ENCODE measurements at places on chromosomes 13 and 19.

DNA sequence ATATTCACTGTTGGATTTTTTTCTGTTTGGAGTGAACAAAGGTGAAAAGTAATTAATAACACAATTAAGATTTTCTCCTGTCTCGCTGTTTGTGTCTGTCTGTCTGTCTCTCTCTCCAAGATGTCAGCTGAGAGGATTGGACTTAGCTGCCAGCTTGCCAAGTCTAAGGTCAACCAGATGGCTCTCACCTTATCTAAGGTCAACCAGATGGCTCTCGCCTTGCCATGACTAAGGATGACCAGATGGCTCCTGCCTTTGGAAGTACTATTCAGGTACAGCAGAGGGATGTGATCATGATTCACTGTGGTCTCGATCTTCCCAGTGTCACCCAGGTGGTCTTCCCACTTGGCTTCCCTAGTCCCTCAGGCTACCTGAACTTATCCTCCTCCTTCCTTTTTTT, 1436.4 kb downstream of the UQCRFS1 start:
- no peak for DNase-seq

- no peak for DNase-seq
Measured at GRCh38 chr13:29640665-29641064, 45.2 kb upstream of the SLC7A1 start.

DNA sequence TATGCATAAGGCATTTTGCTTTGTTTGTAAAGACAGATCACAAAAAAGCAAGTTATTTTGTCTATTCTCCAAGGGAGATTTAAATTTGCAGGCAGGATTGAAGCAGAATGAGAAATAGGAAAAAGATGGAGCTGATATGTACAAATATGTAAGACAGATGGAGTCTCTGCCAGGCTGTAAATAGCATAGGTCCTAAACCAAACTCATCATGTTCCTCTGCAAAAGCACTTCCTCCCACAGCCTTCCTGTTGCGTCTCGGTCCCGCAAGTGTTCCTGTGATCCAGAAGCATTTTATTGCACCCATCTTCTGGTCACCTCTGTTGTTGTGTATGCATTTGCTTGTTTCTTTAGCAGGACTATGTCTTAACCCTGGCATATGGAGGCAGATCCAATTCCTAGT, 95.7 kb upstream of the CLDN10 start:
- no peak for DNase-seq

DNA sequence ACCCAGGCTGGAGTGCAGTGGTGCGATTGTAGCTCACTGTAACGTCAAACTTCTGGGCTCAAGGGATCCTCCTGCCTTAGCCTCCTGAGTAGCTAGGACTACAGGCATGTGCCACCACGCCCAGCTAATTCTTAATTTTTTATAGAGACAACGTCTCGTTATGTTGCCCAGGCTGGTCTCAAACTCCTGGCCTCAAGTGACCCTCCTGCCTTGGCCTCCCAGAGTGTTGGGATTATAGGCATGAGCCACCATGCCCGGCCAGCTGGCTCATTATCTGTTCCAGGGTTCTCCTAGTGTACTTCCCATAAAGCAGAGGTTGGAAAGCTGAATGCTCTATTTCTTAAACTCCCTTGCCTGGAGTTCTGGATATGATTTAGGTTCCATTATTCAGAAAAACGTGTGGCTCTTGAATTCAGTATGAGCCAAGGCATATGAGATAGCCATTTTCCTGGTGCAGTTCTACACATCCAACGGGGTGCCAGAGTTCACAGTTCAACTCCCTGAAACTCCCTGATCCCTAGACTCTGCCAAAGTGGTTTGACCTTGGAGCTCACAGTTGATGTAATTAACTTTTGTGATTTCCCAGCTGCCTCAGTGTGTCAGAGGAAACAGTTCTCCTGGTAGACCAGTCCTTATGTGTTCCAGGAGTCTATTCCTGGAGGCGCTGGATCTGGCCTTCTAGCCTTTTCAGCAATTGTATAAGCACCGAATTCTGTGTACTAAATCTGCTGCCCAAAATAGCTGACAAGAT, 21.6 kb downstream of the GPR183 start:
- no peak for DNase-seq

DNA sequence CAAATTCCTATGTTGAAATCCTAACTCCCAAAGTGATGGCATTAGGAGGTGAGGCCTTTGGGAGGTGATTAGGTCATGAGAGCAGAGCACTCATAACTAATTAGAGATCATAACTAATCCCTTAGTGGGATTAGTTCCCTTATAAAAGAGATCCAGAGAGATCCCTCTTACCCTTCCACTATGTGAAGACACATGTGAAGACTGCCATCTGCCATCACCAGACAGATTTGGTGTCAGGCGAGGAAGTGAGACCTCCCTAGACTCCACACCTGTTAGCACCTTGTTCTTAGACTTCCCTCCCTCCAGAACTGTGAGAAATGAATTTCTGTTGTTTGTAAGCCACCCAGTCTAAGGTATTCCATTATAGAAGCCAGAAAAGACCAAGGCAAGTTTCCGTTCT, 112.2 kb downstream of the NDFIP2 start:
- DNase-seq: no peak

- no peak for DNase-seq
Measured at GRCh38 chr19:3137119-3137518, 1.3 kb downstream of the GNA15 start.

DNA sequence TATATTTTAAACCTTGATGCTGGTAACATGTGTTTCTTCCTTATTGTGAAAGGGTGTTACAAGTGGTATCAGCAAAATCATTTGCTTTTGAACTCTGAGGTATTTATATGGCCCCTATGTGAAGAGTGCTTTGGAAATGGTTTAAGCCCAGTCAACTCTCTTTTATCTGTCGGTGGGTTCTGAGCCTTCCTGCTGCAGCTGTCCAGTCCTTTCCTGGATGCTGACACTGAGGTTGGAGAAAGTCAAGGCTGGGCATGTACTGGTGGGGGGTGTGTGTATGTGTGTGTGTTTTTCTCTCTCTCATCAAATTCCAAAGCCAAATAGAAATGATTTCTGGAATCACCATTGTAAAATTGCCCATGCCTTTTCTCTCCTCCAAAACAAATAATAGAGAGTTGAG, 221.2 kb downstream of the LMO7 start:
- DNase-seq: no peak

GRCh38 chr19:30131246-30131645, 189.2 kb downstream of the URI1 start:
- no peak for DNase-seq

GRCh38 chr19:49830766-49831165, 12.7 kb downstream of the MED25 start:
- DNase-seq: no peak

DNA sequence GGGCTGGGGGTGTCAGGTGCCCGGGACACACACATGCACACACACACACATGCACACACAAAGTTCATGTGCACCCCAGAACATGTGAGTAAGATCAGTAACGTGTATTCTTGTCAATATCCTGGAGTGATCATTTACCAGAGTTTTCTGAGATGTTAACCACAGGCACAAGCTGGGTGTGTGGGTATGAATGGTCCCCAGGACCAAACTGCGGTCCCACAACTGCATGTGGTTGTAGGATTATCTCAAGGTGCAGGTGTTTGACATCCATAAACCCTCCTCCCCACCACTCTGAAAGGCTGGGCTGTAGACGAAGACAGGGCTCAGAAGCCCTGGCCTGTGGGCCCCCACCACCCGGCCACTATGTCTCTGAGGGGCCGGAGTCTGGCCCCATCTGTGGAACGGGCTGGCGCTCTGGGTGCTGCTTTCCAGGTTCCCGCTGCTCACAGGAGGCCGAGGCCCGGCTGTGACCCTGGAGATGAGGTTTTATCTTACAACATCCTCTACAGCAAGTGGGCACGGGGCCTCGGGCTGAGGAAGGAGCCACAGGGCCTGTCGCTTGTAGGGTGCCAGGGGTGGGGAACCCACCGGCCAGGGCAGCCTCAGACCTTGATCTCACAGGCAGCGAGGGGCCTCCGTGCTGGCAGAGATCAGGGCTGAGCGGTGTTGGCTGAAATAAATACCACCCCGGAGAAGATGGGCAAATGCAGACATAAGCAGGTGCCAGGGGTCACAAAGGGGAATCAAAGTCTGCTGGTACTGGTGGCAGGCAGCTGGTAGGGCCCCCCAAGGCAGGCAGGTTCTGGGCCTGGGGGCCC, 4.3 kb downstream of the F2RL3 start:
- no peak for DNase-seq

DNA sequence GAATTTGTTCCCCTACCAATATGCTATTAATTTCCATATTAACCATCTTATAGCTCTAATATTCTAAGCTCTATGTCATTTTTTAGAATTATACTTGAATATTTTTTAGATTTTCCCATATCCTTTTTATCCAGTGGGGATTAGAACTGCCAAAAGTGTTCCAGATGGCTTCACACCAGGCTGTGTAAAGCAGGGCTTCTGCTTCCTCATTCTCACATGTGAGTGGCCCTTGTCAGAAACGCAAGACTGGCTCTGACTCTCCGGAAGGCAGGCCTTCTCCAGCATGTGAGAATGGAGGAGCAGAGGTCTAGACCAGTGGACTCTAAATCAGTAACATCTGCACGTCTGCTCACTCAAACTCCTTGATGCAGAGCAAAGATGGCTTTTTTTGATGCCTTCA, 650.1 kb downstream of the FGF9 start:
- DNase-seq: no peak

GRCh38 chr19:18475762-18476331, 37.9 kb upstream of the ISYNA1 start:
- DNase-seq: no peak

- no peak for DNase-seq
Measured at GRCh38 chr13:97125810-97126738, 96.1 kb upstream of the MBNL2 start.

DNA sequence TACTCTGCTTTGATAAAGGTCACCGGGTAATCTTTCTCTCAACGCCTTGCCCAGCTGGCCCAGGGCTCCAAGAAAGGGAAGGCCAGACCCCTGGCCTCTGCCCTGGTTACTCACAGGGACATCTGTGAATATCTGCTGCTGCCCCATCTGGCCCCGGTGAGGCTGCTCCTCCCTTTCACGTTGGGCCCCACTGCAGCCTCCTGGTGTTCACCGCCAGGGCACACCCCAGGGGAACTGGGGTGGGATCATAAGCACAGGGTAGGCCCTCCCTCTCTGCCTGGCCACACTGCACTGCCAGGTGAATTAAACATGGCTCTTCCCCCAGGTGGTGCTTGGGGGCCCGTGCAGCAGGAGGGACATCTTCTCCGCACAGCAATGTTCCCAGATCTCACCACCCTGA, 12.7 kb downstream of the LAIR1 start:
- no peak for DNase-seq

DNA sequence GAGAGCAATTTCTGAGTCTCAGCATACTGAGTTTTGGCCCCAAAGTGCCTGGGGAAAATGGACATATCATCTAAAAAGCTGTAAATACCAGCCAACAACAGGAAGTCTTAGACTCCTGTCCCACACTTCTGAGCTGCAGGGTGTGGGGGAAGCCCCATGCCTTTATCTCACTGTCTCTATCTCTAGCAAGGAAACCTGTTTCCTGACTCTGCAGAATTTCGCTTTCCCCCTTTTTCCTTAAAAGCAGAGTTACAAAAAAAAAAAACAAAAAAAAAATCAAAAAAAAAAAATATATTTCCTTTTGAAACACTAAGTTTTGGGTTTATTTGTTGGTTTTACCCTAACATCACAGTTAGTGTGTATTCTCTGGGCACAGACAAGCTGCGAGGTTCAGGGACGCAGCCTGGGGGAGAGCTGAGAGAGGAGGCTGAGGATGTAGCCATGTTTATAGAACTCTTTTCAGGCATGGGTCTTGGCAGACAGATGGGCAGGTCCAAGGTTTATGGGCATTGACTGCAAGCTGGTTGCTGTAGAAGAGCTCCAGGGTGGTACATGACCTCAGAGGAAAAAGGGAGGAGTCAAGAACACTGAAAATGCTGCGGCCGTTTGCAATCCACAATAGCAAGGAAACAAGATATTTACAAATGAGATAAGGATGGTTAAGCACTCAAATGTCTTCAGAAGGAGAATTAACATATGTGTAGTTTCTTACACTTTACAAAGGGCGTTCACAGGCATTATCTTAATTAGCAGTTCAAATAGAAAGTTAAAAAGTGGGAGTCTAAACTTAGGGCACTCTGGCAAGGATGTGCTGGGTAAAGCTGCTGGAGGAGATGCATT, 4.9 kb downstream of the MBNL2 start:
- DNase-seq: no peak

DNA sequence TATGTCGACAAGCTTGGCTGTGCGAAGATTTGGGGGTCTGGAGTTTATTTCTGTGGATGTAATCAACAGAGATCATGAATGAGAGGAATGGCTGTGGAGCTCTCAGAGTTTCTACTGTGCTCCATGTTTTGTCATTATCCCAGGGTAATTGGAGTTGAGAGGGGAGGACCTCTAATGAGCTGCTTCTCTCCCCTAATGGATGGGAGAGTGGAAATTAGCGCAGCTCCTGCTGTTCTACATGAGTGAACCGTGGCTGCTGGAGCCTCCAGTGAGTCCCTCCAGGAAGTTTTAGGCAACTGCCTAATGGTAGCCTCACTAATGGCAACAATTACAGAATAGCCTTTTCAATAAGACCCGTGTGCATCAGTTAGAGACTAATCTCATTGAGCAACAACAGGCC, 31.3 kb upstream of the FGF9 start:
- DNase-seq: no peak

- DNase-seq: no peak
Measured at GRCh38 chr19:29267701-29268100, 54.8 kb upstream of the UQCRFS1 start.

GRCh38 chr13:100349594-100349993, 239.0 kb downstream of the GGACT start:
- DNase-seq: no peak

DNA sequence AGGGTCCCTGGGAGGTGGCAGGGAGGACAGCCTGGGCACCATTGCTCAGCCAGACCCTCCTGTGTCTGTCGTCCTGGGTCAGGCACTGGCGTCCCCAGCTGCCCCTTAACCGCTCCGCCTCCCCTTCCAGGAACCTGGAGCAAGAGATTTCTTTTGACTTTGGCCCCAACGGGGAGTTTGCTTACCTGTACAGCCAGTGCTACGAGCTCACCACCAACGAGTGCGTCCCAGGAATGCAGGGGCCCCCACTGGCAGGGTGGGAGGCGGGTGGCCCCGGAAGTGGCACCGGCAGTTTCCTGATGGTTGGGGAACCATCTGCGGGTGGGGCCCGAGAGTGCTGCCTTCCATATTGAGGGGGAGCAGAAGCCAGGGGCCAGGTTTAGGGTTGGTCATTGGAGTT, 13.0 kb downstream of the PRKCSH start:
- no peak for DNase-seq

- no peak for DNase-seq
Measured at GRCh38 chr13:42600943-42601342, 27.0 kb downstream of the TNFSF11 start.

- DNase-seq: no peak
Measured at GRCh38 chr13:106879806-106880205, 311.9 kb upstream of the ARGLU1 start.

GRCh38 chr13:112638157-112638750, 50.3 kb upstream of the TUBGCP3 start:
- DNase-seq: no peak

GRCh38 chr19:6126335-6126974, 9.0 kb upstream of the ACSBG2 start:
- no peak for DNase-seq

DNA sequence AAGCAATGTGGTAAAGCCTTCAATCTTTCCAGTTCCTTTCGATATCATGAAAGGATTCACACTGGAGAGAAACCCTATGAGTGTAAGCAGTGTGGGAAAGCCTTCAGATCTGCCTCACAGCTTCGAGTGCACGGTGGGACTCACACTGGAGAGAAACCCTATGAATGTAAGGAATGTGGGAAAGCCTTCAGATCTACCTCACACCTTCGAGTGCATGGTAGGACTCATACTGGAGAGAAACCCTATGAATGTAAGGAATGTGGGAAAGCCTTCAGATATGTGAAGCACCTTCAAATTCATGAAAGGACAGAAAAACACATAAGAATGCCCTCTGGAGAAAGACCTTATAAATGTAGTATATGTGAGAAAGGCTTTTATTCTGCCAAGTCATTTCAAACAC, 15.6 kb upstream of the ZNF763 start:
- no peak for DNase-seq

Measured in AG09309 (cell line).